ENCODE measurements at places on chromosomes 2 and 18.
A peak's percentile ranks its signal among the peaks of the same experiment; 100 is the strongest.

DNA sequence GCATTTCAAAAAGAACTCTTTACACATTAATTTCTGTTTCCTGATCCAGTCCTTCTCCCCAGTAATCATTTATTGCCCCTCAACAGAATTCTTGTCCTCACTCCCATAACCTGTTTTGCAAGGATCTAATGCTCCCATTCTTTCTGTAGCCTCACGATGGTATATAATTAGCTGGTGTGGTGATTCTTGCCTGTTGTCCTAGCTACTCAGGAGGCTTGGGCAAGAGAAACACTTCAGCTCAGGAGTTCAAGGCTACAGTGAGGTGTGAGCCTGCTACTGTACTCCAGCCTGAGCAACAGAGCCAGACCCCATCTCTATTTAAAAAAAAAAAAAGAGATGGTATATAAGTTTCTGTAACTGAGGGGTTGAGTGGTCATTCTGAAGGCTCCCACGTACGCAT is 7.7 kb upstream of the TRAPPC8 start:
- peak; percentile 3 for DNase-seq

DNA sequence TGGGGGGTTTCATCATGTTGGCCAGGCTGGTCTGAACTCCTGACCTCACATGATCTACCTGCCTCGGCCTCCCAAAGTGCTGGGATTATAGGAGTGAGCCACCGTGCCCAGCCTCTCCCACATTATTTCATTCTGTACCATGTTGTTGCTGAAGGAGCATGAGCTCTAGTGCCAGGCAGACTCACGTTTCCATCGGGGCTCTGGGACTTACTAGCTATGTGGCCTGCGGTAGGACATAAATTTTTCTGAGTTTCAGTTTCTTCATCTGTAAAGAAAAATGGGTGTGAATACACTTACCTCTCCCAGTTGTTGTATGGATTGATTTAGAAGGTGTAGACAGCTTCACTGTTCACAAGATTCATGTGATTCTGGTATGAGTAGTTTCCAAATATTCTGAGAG is 30.8 kb upstream of the CCL20 start:
- DNase-seq, result no peak

GRCh38 chr2:23859983-23860382 is 66.9 kb downstream of the ATAD2B start:
- DNase-seq, result no peak

DNA sequence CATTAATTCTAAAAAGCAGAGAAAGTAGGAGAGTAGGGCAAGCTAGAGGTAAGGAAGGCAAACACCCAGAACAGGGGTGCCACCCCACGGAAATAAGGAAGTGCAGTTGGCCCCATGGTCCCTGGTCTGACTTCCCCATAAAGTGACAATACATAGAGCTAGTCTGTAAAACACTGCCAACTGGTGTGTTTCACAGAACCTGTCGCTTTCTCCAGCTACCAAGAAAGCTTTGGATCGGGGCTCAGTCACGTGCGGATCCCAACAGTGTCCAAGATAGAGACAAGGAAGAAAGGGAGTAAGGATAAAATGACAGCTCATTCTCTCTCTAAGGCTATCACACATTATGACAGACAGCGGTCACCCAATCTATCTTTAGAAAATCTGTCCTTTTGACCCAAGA is 36.4 kb downstream of the TBC1D8 start:
- no peak for DNase-seq

- no peak for DNase-seq
These were observed 324.8 kb downstream of the ALK start for GRCh38 chr2:29596584-29596983.

GRCh38 chr2:146730882-146731281 is 1113.9 kb upstream of the ACVR2A start:
- DNase-seq, result no peak

DNA sequence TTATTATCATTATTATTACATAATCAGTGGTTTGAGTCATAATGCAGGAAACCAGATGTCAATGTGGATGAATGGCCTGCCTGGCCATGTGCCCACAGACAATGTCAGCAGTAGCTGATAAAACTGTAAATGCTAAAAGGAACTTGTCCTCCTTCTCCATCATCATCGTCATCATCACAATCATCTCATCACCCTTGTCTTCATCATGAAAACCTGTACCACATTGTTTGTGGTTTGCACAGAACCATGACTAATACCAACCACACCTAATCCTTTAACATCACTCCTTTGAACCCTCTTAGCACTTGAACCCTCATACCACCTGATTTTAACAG is 96.0 kb downstream of the HNMT start:
- DNase-seq, result peak; percentile 10

- no peak for DNase-seq
These were observed 185.3 kb upstream of the MYT1L start for GRCh38 chr2:2516386-2516785.

DNA sequence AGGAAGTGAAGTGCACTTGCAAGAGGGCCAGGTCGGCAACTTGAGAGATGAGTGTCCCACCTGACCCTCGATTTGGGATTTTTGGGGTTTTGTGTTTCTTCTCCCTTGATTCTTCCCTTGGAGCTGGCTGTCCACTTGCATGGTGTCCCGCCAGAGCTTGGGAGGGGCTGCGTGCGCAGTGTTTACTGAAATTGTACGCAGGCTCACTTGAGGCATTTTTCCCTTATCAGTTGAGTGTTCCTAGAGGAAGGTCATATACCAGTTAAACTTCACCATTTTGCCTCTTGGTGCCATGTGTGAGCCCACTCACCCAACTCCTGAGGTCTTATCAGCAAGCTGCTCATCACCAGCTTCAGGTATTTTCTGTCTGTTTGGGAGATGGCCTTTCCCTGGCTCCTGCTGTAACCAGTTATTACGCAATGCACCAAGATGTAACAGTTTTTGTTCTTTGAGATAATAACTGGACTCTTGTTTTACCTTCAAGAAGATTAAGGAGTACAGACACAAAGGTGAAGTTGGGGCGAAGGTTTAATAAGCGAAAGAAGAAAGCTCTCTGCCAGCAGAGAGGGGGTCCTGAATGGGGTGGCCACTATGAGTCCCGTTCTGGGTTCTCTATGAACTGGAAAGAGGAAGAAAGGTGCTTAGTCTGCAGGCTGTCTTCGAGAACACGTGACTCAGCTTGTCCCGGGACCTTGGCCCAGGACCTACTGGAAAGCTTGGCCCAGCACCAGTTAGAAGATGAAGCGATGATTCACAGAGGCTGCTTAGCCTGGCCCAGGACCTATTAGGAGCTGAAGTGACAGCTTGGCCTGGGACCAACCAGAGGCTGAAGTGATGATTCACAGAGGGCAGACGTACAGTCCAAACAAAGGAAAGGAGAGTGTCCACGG is 21.5 kb upstream of the TXNL4A start:
- DNase-seq, result no peak

GRCh38 chr2:228369400-228370031 is 188.0 kb upstream of the SPHKAP start:
- no peak for DNase-seq

- DNase-seq, result no peak
These were observed 62.3 kb downstream of the VWA3B start for GRCh38 chr2:98149333-98149697.

DNA sequence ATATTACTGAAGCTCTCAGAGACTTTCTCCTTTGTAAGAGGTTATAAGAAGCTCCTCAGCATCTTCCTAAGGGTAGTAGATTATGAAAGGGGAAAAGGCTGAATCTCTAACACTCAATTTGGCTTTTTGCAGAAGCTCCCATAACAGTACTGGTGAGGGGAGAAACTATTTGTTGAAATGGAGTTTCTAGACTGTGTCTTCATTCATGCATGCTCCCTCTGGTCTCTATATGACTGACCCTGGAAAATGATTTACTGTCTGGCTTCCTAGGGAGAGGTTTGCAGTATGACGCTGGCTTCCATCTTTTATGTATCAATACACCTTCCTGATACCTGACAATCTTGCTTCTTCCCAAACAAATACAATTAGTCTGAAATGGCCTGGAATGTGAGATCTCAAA is 63.9 kb downstream of the LDAH start:
- DNase-seq, result no peak

DNA sequence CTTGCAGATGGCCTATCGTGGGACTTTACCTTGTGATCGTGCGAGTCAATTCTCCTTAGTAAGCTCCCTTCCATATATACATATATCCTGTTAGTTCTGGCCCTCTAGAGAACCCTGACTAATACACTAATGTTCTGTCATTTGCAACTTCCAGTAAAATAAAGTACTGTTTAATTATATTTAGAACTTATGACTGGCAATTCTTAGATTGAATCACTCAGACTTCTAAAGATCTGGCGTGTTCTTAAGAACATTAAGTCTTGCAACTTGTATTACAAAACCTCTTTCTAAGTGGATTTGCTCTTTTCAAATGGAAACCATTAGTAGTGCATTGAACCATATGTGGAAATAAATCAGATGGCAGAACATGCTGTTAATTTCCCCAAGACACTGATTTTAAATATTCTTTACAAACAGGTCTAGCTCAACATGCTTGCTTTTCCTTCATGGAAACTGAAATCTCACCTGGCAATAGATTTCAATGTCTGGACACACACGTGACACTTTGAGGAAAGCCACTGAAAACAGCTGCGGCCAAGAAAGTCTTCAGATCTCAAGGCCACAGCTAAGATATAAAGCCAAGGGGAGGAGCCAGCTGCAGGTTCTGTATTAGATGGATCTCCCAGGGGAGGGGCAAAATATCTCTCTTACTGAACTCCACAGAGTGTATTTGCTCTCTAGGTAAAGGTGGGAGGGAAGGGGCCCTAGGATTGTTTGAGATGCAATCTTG is 50.6 kb downstream of the PMAIP1 start:
- DNase-seq, result no peak

DNA sequence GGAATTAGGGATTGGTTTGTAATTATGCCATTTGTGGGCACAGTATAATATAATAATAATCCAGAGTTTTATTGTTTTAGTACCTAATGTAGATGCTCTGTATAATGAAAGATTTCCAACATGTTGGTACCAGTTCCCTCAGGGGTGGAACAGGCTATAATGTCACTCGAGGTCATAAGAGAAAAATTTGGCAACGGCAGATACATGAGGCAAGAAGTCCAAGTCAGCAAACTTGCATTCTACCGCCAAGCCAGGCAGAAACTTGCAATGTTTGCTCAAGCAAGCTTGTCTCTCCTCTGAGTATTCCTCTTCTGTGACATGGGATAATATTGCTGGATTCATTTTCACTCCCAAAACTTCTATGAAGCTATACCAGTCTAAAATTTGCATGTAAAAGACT is 520.0 kb upstream of the SALL3 start:
- DNase-seq, result no peak

DNA sequence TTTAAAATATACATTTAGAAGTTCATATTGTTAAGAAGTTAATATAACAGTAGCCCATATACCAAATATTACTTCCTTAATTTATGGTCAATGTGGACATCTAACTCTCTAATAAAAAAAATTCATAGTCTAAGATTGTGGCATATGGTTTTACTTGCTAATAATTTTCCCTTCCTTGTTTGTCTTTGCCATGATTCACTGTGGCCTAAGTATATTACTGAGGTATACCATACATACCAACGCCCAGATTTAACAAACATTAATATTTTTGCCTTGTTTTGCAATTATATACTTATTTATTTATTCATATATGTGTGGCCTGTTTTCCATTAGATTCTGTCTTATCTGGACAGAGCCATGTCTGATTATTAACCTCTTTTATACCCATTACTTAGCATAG is 54.6 kb upstream of the CCDC150 start:
- DNase-seq, result no peak

DNA sequence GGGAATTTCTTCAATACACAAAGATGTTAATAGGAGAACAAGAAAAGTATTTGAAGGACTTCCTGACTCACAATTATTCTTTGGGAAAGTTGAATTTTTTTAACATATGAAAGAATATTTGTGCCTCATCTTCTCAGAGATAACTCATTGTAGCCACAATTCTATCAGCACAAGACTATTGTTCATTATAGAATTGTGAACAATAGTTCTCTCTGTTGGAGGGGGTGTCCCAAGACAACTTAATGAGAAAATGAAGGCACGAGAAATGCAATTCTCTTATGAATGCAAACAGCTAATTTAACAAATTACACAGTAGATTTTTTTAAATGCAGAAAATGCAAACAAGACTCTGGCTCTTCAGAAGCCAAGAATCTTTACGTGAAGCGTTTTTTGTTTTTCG is 157.0 kb downstream of the BARD1 start:
- no peak for DNase-seq

GRCh38 chr2:198008230-198008629 is 203.8 kb downstream of the PLCL1 start:
- DNase-seq, result no peak

DNA sequence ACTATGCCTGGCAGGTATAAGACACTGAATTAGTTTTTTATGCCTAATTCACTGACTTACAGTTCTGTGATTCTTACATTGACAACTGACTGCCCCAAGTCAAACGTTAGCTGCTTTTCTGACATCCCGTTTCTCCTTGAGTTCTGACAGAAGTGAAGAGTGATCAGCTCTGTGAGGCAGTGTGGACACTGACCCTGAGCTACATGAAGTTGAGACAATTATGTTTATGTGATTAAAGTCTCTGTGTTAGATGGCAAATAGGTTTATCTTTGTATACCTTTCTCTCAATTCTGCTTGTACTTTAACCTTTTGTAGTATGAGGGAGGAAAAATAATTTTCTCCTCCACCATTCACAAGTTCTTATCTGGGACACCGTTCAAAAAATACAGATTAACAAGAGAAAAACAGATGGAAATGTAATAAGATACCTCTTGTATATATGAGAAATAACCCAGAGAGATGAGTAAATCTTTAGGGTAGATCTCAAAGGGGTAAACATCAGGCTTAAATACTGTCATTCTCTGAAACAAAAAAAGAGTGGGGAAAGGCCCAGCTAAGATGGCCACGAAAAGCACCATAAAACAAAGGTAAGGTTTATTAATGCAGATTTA is 85.4 kb upstream of the B3GNT2 start:
- no peak for DNase-seq

DNA sequence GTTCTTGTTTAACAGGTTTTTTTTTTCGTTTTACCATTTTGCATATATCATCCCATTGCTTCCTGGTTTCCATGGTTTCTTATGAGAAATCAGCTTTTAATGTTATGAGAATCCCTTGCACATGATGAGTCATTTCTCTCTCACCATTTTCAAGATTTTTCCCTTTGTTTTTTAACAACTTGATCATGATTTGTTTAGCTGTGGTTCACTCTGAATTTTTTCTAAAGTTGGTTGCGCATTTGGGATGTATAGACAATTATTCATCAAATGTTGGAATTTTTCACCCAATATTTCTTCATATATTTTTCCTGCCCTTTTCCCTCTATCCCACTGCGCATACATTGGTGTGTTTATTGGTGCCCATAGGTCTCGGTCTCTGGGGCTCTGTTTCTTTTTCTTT is 42.4 kb upstream of the BIN1 start:
- no peak for DNase-seq

GRCh38 chr18:39460136-39460535 is 1894.5 kb upstream of the CELF4 start:
- DNase-seq, result no peak

- DNase-seq, result peak; percentile 65
These were observed 765 bp upstream of the ID2 start for GRCh38 chr2:8680822-8681760.

GRCh38 chr2:30217644-30218337 is 13.5 kb upstream of the LBH start:
- DNase-seq, result peak; percentile 84

GRCh38 chr2:202113571-202114142 is 40.6 kb downstream of the KIAA2012 start:
- DNase-seq, result no peak

GRCh38 chr2:25226827-25227226 is 58.4 kb upstream of the POMC start:
- no peak for DNase-seq

GRCh38 chr2:24723665-24724064 is 69.5 kb downstream of the PTRHD1 start:
- no peak for DNase-seq

GRCh38 chr2:117118994-117119393 is 695.5 kb upstream of the DDX18 start:
- DNase-seq, result no peak

All from NCI-H774 (cell line).